Fibroblast of lung (primary cell): ENCODE measurements at places on chromosomes 11 and 22.

GRCh38 chr22:28594797-28595462 is 84.7 kb downstream of the TTC28 start:
- DNase-seq = peak; percentile 62

DNA sequence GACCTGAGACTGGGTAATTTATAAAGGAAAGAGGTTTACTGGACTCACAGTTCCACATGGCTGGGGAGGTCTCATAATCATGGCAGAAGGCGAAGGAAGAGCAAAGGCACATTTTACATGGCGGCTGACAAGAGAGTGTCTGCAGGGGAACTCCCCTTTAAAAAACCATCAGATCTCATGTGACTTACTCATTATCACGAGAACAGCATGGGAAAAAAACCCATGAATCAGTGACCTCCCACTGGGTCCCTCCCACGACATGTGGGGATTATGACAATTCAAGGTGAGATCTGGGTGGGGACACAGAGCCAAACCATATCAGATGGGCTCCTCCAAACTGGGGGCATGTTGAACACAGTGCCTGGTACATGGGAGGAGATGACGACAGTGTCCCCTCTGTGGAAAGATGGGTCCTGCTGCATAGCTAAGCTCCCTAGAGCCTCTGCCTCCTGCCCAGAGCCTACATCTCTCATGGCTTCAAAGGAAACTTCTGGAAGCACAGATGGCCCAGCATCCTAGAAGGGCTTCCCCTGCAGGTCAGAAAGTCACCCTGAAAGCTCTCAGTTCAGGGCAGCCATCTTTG is 46.1 kb downstream of the MYEOV start:
- no peak for DNase-seq

- DNase-seq = no peak
These were observed 5.7 kb downstream of the LRRC10B start for GRCh38 chr11:61514050-61514917.

- peak; percentile 42 for DNase-seq
These were observed 1.4 kb downstream of the CCDC73 start for GRCh38 chr11:32792948-32793475.

DNA sequence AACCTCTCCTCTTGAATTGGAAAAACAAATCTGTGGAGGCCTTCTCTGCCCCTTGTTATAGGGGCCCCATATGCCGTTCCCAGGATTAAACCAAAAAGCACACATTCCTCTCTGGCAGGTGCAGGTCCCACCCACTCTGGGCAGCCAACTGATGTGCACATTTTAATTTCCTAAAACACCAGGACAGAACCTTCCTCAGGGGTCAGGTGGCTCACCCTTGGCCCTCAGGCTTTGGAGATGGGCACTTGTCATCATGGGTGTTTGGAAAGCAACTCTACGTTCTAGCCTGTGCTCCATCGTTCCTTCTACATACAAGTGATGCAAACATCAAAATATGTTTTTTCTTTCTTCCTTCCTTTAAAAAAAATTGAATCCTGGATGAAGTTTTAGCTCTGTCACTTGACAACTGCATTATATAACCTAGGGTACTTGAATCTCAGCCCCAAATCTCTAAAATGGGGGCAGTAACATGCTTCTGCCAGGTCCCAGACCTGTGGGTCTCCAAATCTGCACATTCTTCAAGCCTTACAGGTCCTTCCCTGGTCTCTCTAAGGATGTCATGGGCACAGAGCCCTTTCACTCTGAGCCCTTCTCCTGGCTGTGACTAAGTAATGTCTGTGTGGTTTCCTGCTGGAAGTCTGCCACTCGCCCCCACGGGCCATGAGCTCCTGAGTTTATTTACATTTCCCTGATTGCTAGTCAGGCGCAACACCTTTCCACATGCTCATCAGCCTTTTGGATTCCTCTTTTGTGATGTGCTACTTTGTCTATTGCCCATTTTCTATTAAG is 43.8 kb downstream of the KCNQ1OT1 start:
- peak; percentile 89 for DNase-seq

- DNase-seq = peak; percentile 61
These were observed 5.5 kb downstream of the CATSPER1 start for GRCh38 chr11:66020618-66021357.

GRCh38 chr22:26205494-26205893 is 36.2 kb downstream of the SEZ6L start:
- DNase-seq = no peak

- no peak for DNase-seq
These were observed 40.4 kb downstream of the DRG1 start for GRCh38 chr22:31439808-31440207.

GRCh38 chr11:67165623-67166022 is 46.6 kb downstream of the KDM2A start:
- DNase-seq = no peak

DNA sequence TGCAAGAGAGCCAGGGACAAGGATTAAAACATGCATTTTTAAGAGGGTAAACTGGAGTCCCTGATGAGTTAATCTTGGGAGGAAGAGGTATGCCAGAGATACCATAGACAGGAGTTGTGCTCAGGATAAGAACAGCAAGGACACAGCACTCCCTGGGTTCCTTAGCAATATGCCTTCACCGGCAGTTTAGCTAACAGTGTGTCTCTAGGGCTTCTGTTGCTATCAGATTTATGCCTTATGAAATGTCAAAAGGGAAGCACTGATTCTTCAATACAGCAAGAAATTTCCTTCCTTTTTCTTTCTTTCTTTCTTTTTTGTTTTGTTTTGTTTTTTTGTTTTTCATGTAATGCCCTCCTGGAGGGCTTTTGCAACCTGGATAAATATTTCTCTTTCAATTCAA is 71.3 kb upstream of the LARGE1 start:
- DNase-seq = no peak

DNA sequence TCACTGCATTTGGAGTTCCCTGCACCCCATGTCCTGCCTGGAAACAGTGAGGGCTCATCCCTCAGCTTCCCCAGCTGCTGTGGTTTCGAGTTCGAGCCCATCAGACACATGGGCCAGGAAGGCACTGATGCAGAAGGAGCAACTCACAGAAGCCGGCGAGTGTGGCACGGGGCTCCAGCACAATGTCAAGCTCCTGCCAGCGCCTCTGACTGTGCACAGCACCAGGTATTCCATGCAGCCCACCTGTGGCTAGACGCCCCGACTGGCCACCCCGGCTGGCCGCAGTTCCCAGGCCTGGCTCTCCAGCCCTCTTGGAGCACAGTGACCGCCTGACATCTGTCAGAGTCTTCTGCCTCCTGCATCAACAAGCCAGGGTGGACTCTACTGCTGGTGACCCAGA is 419.4 kb downstream of the SHANK2 start:
- DNase-seq = no peak

- peak; percentile 3 for DNase-seq
These were observed 541.2 kb upstream of the API5 start for GRCh38 chr11:42770444-42771065.

GRCh38 chr11:92978271-92979111 is 9.0 kb downstream of the MTNR1B start:
- peak; percentile 11 for DNase-seq

- no peak for DNase-seq
These were observed 66.5 kb downstream of the GGTLC2 start for GRCh38 chr22:22710719-22711531.

- no peak for DNase-seq
These were observed 54.5 kb upstream of the MPEG1 start for GRCh38 chr11:59267196-59267595.

GRCh38 chr11:13421561-13421960 is 41.5 kb downstream of the BTBD10 start:
- no peak for DNase-seq

DNA sequence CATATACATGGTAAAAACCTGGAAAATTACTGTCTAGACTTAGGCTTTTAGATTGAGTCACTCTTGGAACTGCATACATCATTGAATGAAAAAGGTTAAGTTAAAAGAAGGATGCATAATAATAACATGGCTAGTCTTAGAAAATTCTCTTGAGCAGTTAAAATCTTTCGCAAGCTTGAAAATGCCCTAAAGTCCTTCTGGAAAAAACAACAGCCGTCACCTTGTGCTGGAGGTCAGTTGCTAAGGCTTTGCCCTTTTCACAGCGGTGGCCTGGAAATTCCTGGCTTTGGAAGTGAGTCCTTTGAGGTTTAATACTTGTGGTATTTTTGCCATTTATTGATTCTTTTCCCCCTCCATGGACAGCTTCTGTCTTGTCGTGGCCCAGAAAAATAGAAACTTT is 17.4 kb upstream of the FBLN1 start:
- no peak for DNase-seq

DNA sequence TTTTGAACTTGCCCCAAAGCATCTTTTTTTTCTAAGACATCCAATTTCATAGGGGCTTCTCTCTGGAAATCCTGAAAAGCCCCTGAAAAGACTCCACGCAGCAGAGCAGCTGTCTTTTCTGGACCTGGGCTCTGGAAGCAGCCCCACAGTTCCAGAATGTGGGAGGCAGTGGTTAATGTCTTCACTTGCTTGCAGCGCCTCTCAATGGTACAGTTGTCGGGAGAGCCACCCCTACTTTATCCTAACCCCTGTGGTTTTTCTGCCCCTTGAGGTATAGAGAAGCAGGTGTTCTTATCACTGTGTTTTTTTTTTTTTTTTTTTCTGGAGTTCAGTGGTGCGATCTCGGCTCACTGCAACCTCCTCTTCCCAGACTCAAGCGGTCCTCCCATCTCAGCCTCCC is 83.4 kb upstream of the SORL1-AS1 start:
- no peak for DNase-seq

- DNase-seq = no peak
These were observed 337.0 kb downstream of the BRD1 start for GRCh38 chr22:49490692-49491091.

- no peak for DNase-seq
These were observed 5.6 kb upstream of the LDLRAD3 start for GRCh38 chr11:35938231-35938630.

- DNase-seq = peak; percentile 94
These were observed at the start of gene ANKRD42 for GRCh38 chr11:83193315-83194280. Gene ANKRD42 (plus strand): TSS chr11:83193712. CDS start chr11:83194671, 959 bp downstream.

- DNase-seq = peak; percentile 6
These were observed 179.6 kb upstream of the PDGFD start for GRCh38 chr11:104343578-104343977.

- DNase-seq = no peak
These were observed 12.7 kb upstream of the CELSR1 start for GRCh38 chr22:46549971-46550641.

DNA sequence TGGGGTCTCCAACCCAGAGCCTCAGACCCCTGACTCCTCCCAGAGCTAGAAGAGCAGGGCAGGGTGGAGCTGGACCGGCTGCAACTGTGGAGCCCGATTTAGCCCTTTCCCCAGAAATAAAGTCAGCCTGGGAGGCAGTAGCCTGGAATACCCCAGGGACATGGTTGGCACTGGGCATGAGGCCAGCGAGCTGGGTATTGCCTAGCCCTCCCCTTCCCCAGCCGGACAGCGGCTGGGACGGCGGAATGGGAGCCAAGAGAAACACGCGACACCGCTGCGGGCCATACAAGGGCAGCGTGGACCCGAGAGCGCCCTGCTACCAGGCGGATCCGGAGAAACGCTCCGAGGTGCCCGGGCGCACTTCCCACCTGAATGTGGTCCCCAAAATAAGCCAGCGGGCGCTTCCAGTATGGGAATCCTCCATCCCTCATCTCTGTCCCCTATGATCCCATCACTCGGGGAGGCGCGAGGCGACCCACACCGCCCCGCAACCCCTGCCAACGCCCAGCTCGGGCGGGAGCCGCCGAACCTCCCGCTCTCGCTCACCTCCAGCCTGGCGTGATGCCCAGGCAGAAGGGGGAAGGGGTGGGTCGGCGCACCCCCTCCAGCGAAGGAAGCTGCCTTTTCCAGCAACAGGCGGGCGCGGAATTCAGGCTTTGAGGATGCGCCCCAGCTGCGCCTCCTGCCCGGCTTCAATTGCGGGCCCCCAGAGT is 758 bp downstream of the MCAM start:
- DNase-seq = peak; percentile 20

DNA sequence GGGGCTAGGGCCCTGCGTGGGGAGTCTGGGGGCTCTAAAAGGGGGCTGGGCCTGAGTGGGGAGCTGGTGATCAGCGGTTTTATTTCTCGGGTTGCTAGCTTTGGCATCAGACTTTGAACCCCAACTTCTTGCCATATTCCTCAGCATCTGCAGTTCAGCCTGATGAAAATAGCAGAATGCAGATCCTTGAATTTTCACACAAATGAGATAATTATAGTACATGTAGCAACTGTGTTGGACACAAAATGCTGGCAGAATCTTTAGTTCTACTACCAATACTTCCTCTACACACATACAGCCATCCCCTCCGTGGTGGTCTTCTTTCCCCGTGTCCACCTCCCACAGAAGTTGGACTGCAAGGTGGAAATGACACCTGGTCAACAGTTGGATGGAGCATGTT is 1.5 kb downstream of the ZC3H7B start:
- DNase-seq = no peak

- no peak for DNase-seq
These were observed 18.8 kb upstream of the TECTA start for GRCh38 chr11:121082219-121082618.

DNA sequence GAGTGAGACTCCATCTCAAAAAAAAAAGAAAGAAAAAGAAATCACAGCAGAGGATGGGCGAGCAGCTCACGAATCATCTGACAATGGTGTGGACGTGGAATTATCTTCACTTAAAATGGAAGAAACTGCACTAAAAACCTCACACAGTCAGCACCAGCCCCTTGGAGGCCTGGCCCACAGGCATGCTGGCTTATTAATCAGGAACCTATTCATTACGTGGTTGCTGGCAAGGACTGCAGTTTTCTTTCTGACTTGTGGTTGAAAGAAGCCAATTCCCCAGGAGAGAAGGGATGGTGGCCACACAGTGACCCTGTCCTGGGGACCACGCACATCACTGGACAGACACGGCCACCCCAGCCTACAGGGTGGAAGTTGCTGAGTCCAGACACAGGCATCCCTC is 401.1 kb downstream of the CTTN start:
- peak; percentile 87 for DNase-seq

DNA sequence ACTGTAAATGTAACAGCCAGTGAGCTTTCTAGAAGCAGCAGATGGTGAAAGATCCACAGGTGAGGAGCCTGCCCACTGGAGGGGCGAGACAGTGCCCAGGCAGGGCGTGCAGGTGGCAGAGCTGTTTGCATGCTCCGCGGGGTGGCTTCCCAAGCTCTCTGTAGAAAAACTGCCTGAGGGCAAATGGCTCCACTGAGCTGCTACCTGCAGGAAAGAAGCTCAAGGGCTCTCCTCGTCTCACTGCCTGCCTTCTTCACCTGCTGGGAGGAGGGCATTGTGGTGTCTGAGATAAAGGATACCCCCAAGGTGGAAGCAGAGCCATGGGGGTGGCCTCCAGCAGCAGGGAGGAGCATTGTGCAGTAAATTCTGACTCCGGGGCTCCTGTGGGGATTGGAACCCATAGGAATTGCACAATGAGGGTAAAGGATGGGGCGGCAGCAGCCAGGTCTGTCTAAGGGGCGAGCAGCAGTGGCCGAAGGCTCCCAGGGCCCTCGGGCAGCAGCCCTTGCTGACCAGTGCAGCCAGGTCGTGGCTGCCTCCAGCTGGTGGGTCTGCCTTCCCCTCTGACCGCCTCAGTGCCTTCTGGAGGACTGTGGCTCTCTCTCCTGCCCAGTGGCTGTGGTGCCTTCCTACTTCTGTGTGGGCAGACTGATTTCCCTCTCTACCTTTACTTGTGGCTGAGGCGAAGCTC is 28.0 kb upstream of the CABP7 start:
- no peak for DNase-seq

GRCh38 chr11:111788051-111788450 is 21.9 kb upstream of the PPP2R1B start:
- no peak for DNase-seq
